Upper lobe of left lung (tissue), 6 donors: ENCODE measurements at places on chromosomes 5 and 9. TPM values are rescaled to one million over a fixed set of nuclear protein-coding genes. Genes with fewer than 3 reads are reported as not detected.

GPR151 gene
- total RNA-seq: not detected

DNA sequence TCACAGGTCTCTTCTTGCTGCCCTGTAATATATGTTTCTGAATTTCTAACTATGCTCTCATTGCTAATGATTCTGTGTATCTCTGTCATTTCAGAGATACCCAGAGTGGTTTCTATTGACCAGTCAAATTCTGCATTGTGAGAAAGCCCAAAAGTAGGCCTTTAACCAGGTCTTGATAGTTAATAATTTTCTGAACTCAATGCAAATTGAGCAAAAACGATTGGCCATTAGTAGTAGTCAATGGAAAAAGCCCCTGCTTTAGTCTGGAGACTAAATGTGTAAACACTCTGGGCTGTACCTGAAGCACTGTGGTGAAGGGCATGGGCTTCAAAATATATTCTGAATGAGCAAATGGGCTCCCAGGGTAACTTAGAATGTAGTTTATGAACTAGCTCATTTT lies 307.6 kb downstream of the ARL15 start:
- no peaks in the 10 kb centered on the region for H3K36me3 ChIP-seq
- no peaks in the 10 kb centered on the region for H3K4me1 ChIP-seq
- no peak for DNase-seq
- no peak overlapping the region for H3K4me3 ChIP-seq

- H3K27ac ChIP-seq: no peak overlapping the region
- no peaks in the 10 kb centered on the region for H3K27me3 ChIP-seq
These were observed 142.0 kb downstream of the FAM114A2 start for GRCh38 chr5:153896701-153897100.

RANBP17 gene
- 81.4 TPM for total RNA-seq

FOXD4L3 gene
- not detected for total RNA-seq

- no peak for DNase-seq
- H3K27me3 ChIP-seq: no peaks in the 10 kb centered on the region
- peak overlapping the region; percentile 96 for H3K27ac ChIP-seq
- H3K4me1 ChIP-seq: peaks cover 26% of the 10 kb centered on the region
These were observed 1.1 kb upstream of the MAT2B start for GRCh38 chr5:163504079-163504931.

DNA sequence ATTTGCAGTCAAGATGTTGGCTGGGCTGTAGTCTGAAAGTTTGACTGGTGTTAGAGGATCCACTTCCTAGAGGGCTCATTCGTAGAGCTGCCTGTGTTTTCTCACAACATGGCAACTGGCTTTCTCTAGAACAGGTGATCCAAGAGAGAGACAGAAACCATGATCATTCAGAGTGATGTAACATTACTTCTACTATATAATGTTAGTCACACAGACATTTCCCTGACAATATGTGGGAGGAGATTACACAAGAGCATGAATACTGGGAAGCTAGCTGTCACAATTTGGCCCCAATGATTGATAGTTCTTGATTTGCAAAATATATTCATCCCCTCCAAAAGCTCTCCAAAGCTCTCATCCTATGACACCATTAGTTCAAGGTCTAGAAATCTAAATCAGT lies 10.9 kb upstream of the TMEM161B start:
- no peaks in the 10 kb centered on the region for H3K27me3 ChIP-seq
- H3K27ac ChIP-seq: no peak overlapping the region
- no peak overlapping the region for H3K4me3 ChIP-seq
- no peak for DNase-seq
- no peaks in the 10 kb centered on the region for H3K4me1 ChIP-seq
